Neural crest cell (in vitro differentiated cells): ENCODE measurements at places on chromosomes 3 and 15. TPM values are rescaled to one million over a fixed set of nuclear protein-coding genes. Genes with fewer than 3 reads are reported as not detected.

- no peak overlapping the region for H3K4me3 ChIP-seq
- DNase-seq: no peak
- no peaks in the 10 kb centered on the region for H3K4me1 ChIP-seq
- no peaks in the 10 kb centered on the region for H3K27me3 ChIP-seq
- H3K27ac ChIP-seq: no peak overlapping the region
These were observed 317.3 kb upstream of the ARPP21 start for GRCh38 chr3:35322070-35322469.

DNA sequence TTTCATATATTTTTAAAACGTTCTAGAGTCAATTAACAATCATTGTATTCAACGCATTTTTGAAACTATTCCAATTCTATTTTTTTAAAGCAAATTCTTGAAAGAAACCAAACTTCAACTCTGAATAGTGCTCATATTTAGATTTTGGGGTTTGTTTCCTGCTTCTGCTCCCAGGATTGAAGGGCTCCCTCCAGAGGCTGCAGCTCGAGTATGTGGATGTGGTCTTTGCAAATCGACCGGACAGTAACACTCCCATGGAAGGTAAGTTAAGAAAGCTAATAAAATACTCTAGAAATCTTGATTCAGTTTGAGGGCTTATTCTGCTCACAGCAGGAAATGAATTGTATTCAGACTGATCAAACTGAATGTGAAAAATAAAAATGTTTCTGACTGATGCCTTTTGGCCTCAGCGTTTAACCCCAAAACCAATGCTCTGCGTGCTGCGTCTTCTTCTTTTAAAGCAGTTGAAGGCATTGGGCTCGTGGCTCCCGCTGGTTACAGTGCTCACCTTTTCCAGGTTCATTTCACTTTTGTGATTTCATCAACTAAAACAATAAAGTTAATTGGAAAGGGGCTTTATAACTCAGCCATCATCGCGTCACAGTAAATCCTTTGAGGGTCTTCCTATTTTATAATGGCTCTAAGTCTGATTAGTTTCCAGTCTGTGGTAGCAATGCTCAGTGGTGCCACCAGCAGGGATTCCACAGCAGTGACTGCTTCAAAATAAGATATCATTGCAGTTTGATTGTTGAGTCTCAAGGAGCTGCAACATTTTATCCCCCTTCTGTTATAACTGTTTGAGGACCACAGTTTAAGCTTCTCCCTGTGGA lies 80.1 kb downstream of the SSR3 start:
- no peaks in the 10 kb centered on the region for H3K36me3 ChIP-seq
- peaks cover 8% of the 10 kb centered on the region for H3K4me1 ChIP-seq
- H3K27me3 ChIP-seq: peaks cover 2% of the 10 kb centered on the region
- DNase-seq: peak; percentile 38
- H3K27ac ChIP-seq: no peak overlapping the region

- H3K4me1 ChIP-seq: peaks cover 5% of the 10 kb centered on the region
- DNase-seq: no peak
- H3K4me3 ChIP-seq: no peak overlapping the region
- H3K27ac ChIP-seq: no peak overlapping the region
These were observed 32.8 kb downstream of the ARRDC4 start for GRCh38 chr15:97993310-97993738.

DNA sequence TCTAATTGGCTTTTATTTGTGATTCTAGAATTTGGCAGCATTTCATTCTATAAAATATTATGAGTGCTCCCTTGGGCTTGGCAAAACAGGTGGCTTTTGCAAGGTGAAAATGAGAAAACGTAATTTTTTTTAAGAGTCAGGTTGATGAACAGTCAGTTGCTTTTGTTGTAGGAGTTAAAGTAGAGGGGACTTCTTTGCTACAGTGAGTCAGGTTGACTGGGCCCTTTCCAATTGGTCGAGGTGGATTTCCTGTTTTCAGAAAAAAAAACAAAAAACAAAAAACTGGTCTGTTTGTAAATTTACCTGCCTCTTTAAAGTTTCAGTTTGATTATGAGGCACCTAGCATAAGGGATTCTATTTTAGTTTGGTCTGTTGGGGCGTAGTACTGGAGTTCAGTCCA lies 1469.4 kb upstream of the GBE1 start:
- no peak overlapping the region for H3K4me3 ChIP-seq
- no peaks in the 10 kb centered on the region for H3K27me3 ChIP-seq
- H3K4me1 ChIP-seq: no peaks in the 10 kb centered on the region

DNA sequence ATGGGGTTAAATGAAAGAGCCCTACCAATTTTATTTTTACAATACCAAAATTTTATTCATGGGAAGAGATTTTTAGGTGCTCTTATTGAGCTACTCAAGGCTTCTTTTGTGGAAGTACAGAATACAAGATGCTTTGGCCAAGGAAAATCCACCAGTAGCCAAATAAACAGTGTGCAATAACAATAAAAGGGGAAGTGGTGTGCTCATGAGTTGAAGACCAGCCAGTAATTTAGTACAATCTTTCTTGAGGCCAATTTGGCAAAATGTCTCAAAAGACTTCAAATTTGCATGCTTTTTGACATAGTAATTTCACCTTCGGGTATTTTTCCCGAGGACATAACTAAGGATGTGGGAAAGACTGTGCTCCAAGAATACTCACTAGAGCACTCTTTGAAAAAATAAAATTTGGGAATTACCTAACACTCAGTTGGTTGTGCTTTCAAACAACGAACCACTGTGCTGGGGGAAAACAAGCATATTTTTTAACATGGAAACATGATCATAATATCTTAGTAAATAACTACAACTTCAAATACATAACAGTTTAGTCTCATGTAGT lies 294.0 kb downstream of the DIPK2A start:
- peaks cover 1% of the 10 kb centered on the region for H3K36me3 ChIP-seq
- H3K27me3 ChIP-seq: no peaks in the 10 kb centered on the region
- H3K27ac ChIP-seq: no peak overlapping the region
- no peaks in the 10 kb centered on the region for H3K4me1 ChIP-seq
- no peak overlapping the region for H3K4me3 ChIP-seq

GRCh38 chr3:146178006-146178689 lies 17.2 kb upstream of the PLOD2 start:
- no peak for DNase-seq
- H3K27ac ChIP-seq: no peak overlapping the region
- H3K4me3 ChIP-seq: no peak overlapping the region
- no peaks in the 10 kb centered on the region for H3K4me1 ChIP-seq

DNA sequence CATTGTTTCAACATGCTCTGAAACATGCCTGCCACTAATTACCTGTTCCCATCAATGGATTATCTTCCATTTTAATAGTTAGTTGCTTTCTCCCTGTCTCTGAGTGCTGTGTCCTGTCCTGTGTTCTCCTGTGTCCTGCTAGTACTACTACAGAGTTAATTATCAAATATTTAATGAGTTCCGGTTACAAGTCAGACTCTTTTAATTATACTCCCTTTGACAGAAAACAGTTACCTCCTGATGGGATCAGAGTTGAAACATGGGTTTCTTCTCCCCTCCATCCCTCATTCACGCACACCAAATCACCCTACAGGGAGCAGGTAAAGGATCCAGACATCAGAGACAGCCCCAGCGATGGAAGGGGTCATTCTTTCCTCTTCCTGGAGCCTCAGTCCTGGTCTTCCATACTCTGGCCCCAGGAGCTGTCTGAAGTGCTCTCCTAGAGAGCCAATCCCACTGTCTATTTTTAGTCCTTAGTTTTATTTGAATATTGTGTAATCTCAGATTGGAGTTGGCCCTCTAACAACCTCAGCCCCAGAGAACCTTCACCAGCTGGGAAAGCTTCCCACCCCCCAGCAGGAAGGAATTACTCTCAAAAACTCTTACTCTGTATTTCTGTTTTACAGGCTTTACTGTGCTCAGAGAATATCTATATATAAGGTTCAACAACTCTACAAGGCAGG lies 137.0 kb upstream of the C2CD4B start:
- peaks cover 4% of the 10 kb centered on the region for H3K27me3 ChIP-seq
- no peaks in the 10 kb centered on the region for H3K4me1 ChIP-seq
- H3K4me3 ChIP-seq: no peak overlapping the region
- DNase-seq: no peak

GRCh38 chr15:100529556-100529955 lies 806 bp upstream of the CERS3 start:
- no peak overlapping the region for H3K27ac ChIP-seq
- no peak for DNase-seq
- no peak overlapping the region for H3K4me3 ChIP-seq
- no peaks in the 10 kb centered on the region for H3K4me1 ChIP-seq
- no peaks in the 10 kb centered on the region for H3K36me3 ChIP-seq

- DNase-seq: no peak
- H3K4me3 ChIP-seq: no peak overlapping the region
- H3K27me3 ChIP-seq: no peaks in the 10 kb centered on the region
- H3K36me3 ChIP-seq: no peaks in the 10 kb centered on the region
- no peak overlapping the region for H3K27ac ChIP-seq
These were observed 434.5 kb downstream of the MCTP2 start for GRCh38 chr15:94665676-94666441.

DNA sequence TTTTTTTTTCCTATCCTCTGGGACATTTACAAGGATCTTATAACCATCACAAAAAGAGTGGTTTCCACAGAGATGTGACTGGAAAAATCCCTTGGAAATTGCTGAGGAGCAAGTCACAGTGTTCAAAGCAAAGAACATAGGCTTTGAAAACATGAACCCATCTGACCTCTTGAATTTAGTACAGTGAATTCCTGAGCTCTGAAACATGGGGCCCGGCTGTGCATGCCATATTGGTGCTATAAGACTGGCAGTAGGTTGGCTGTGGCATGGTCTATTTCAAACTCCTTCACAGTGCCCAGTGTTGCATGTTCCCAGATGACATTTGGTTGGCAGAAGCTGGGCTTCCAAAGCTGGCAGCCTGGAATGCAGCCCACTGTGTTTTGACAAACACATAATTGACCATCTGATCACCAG lies 202.2 kb downstream of the TIGIT start:
- H3K4me3 ChIP-seq: no peak overlapping the region
- no peak overlapping the region for H3K27ac ChIP-seq
- H3K27me3 ChIP-seq: no peaks in the 10 kb centered on the region
- DNase-seq: no peak

- H3K36me3 ChIP-seq: no peaks in the 10 kb centered on the region
- H3K27me3 ChIP-seq: no peaks in the 10 kb centered on the region
- DNase-seq: no peak
- H3K4me1 ChIP-seq: peaks cover 43% of the 10 kb centered on the region
These were observed 344.3 kb upstream of the TBL1XR1 start for GRCh38 chr3:177541541-177541940.

- no peaks in the 10 kb centered on the region for H3K27me3 ChIP-seq
- H3K4me1 ChIP-seq: peaks cover 7% of the 10 kb centered on the region
- DNase-seq: no peak
- no peaks in the 10 kb centered on the region for H3K36me3 ChIP-seq
These were observed 495.6 kb downstream of the LPP start for GRCh38 chr3:188649521-188649920.

DNA sequence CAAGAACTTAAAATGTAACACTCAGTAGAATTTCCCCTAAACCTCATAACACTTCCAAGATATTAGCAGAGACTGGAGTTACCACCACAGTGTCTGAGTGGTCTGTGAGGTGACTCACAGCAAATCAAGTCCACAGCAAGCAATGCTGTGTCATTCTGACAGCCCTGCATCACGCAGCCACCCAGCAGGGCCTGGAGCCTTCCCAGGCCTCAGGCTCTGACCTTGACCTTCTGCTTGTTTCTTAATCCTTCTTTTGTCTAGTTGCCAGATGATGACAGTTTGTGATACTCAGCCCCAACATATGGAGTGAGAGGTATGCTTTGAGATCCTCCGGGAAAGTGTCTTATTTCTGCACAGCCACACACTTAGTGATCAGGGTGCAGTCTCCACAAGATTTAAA lies 82.5 kb downstream of the TOP2B start:
- peaks cover 39% of the 10 kb centered on the region for H3K4me1 ChIP-seq
- H3K27ac ChIP-seq: peak overlapping the region; percentile 95
- no peaks in the 10 kb centered on the region for H3K27me3 ChIP-seq
- peak; percentile 26 for DNase-seq

GRCh38 chr3:39978308-39978707 lies 168.9 kb downstream of the MYRIP start:
- no peak for DNase-seq
- no peak overlapping the region for H3K27ac ChIP-seq
- no peaks in the 10 kb centered on the region for H3K4me1 ChIP-seq
- H3K27me3 ChIP-seq: peaks cover 12% of the 10 kb centered on the region

DNA sequence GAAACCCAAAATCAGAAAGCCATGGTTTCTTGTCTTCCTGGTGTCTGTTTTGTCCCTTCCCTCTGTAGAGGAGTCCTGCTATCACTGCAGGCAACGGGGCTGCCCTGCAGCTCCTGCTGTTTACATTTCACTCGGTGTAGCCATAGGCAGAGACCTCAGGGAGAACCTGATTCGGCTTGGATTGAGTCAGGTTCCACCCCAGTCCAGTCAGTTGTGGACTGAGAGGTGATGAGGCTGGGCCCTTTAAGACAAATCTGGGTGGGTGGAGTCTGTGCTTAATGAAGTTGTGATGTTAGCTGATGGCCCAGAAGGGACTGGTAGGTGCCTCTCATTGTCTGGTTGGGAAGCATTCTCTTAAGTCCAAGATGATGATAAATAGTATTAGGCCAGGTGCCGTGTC lies 35.7 kb downstream of the FLNB start:
- H3K27me3 ChIP-seq: no peaks in the 10 kb centered on the region
- no peaks in the 10 kb centered on the region for H3K36me3 ChIP-seq
- no peak overlapping the region for H3K27ac ChIP-seq
- peaks cover 29% of the 10 kb centered on the region for H3K4me1 ChIP-seq

DNA sequence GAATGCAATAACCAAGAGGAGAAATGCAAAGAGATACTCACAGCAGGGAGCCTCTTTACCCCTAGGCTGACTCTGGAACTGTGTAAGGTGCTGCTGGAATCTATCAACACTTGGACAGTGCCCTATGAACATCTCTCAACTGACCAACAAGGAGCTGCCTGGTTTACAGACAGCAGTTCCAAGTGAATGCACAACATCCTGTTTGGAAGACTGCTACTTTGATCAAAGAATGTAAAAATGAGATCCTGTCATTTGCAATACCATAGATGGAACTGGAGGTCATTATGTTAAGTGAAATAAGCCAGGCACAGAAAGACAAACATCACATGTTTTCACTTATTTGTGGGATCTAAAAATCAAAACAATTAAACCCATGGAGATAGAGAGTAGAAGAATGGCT lies 136.3 kb downstream of the IMPG2 start:
- no peak overlapping the region for H3K27ac ChIP-seq
- no peak overlapping the region for H3K4me3 ChIP-seq
- no peaks in the 10 kb centered on the region for H3K36me3 ChIP-seq
- DNase-seq: no peak
- no peaks in the 10 kb centered on the region for H3K4me1 ChIP-seq

DNA sequence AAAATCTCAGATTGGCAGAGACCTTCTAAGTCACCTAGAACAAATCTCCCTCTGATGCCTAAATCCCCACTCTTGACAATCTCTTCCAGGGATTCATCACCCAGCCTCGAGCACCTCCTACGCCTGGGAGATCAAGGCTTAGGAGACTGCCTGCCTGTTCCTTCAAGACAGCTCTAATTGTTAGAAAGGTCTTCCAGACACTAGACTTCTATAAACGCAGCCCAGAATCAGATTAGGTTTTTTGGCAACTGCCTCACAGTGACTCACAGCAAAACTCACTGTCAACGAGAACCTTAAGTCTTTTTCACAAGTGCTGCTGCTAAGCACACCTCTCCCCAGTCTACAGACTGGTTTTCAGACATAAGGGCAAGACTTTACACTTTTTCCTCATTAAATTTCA lies 23.1 kb downstream of the SRGAP3 start:
- peak overlapping the region; percentile 7 for H3K27ac ChIP-seq
- no peak for DNase-seq
- H3K4me1 ChIP-seq: peaks cover 69% of the 10 kb centered on the region
- no peak overlapping the region for H3K4me3 ChIP-seq

MOBP gene
- not detected in 2 replicates for total RNA-seq

MRPL46 gene
- total RNA-seq: 25.9 and 28.2 TPM in 2 replicates

BCHE gene
- total RNA-seq: 45.2 and 52.9 TPM in 2 replicates

FBXW12 gene
- 0.44 and 0.68 TPM in 2 replicates for total RNA-seq

CELF6 gene
- total RNA-seq: 1.1 and 1.3 TPM in 2 replicates

SNTN gene
- total RNA-seq: not detected in 2 replicates
